ENCODE measurements at places on chromosomes 3 and 15.
A peak's percentile ranks its signal among the peaks of the same experiment; 100 is the strongest.

GRCh38 chr15:78750566-78750965, 60.7 kb downstream of the ADAMTS7 start:
- no peaks in the 10 kb centered on the region for H3K4me1 ChIP-seq
- peak overlapping the region; percentile 40 for H3K4me3 ChIP-seq
- no peak for DNase-seq
- no peak overlapping the region for H3K27ac ChIP-seq
- H3K36me3 ChIP-seq: no peaks in the 10 kb centered on the region

DNA sequence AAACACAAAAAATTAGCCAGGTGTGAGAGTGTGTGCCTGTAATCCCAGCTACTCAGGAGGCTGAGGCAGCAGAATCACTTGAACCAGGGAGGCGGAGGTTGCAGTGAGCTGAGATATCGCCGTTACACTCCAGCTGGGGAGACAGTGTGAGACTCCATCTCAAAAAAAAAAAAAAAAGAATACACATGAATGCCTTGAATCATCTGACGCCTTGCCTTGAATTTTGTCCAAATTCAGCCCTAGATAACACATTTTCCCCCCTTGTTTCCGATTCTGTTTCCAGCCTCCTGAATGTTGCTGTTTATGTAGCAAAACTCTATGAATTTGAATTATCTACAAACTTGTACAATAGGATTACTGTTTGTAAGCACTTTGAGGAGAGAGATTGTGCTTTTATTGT, 98.7 kb upstream of the ARL6 start:
- H3K27ac ChIP-seq: no peak overlapping the region
- no peaks in the 10 kb centered on the region for H3K36me3 ChIP-seq
- no peak for DNase-seq
- H3K4me3 ChIP-seq: no peak overlapping the region

- no peaks in the 10 kb centered on the region for H3K36me3 ChIP-seq
- H3K27me3 ChIP-seq: no peaks in the 10 kb centered on the region
- peaks cover 18% of the 10 kb centered on the region for H3K4me1 ChIP-seq
- peak; percentile 90 for DNase-seq
- H3K27ac ChIP-seq: peak within 1 kb of the TSS; percentile 41
Observed at GRCh38 chr3:3179407-3180094, at the start of gene CRBN. TSS of gene CRBN (minus strand) at chr3:3179691. CDS start at chr3:3179687, 4 bp downstream.

DNA sequence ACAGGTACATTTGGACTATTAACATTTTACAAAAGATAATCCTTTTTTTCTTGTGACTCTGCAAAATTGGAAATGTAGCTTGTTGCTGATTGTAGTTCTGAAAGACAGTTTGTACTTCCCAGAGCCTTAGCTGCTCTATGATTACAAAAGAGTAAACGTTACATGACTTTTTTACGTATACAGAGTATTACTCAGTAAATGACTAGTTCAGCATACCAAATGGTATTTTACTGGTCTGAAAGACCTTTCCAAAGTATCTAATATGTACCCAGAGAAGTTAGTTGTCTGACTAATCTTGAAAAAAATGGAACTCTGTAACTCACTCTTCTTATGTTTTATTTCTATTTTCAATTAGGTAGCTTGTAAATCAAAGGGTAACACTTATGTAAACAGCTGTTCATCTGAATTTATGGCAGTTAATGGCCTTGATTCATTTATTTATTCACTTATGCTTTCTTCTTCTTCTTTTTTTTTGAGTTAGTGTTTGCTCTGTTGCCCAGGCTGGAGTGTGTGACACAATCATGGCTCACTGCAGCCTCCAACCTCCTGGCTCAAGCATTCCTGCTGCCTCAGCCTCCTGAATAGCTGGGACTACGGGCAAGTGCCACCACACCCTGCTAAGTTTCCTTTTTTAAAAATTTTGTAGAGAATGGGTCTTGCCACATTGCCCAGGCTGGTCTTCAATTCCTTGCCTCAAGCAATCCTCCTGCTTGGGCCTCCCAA, 151.7 kb downstream of the C3orf38 start:
- H3K4me3 ChIP-seq: no peak overlapping the region
- H3K27me3 ChIP-seq: no peaks in the 10 kb centered on the region
- no peak for DNase-seq
- H3K4me1 ChIP-seq: no peaks in the 10 kb centered on the region
- no peak overlapping the region for H3K27ac ChIP-seq
- no peaks in the 10 kb centered on the region for H3K36me3 ChIP-seq

DNA sequence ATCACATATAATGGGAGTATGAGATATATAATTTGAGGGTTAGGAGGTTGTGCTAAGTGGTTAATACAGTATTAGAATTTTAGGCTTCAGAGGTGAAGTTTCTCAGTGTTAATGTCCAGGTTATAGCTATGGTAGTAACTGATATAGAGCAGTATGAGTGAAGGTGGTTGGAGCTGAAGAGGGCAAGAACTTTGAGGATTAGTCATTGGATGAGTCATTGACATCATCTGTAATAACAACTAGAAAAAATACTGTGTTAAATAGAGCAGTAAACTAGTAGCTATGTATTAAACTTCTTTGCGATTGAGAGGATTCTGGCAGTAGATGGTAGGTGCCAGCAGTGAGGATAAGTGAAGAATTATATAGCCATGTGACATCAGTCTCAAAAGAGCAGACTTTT, 47.5 kb upstream of the EIF3J start:
- no peak overlapping the region for H3K4me3 ChIP-seq
- H3K27me3 ChIP-seq: no peaks in the 10 kb centered on the region
- DNase-seq: no peak
- H3K36me3 ChIP-seq: peaks cover 12% of the 10 kb centered on the region

Measured in MM.1S (cell line).